ENCODE measurements at places on chromosomes 7 and 10. TPM values are rescaled to one million over a fixed set of nuclear protein-coding genes. Genes with fewer than 3 reads are reported as not detected.

DNA sequence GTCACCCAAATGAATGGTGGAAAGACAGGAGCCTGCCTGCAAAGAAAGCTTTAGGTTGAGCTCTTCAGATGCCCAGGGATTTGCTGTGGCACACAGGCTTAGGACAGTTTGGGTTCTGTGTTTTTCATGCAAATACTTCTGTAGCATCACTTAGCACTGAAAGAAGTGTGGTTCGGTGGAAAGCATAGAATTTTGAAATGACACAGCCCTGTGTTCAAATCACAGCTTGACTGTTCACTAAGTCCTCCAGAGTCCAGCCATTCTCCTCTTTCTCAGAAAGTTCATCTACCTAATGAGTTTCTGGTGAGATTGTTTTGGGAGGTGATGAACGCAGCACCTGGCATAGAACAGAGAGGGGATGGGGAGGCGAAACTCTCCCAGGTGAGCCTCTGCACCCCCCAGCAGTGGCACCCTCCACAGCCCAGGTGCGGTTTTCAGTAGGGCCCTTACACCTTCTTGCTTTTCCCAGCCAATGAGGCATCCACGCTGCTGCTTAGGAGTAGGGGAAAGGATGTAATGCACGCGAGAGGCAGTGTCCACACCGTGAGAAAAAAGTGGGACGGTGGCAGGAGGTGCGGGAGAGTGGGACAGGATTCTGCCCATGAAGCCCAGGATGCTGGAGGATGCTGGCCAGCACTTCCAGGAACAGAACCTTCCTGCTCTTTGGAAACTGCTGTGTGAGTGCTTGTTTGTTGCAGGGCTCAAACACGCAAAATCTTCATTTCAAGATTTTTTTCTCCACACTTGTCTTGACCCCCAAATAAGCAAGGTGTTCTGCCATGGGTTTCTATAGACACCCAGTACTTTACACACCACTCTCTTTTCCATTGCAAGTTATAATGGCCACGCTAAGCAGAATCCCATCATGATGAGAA, 11.6 kb downstream of the EN2 start:
- no peak for DNase-seq

DNA sequence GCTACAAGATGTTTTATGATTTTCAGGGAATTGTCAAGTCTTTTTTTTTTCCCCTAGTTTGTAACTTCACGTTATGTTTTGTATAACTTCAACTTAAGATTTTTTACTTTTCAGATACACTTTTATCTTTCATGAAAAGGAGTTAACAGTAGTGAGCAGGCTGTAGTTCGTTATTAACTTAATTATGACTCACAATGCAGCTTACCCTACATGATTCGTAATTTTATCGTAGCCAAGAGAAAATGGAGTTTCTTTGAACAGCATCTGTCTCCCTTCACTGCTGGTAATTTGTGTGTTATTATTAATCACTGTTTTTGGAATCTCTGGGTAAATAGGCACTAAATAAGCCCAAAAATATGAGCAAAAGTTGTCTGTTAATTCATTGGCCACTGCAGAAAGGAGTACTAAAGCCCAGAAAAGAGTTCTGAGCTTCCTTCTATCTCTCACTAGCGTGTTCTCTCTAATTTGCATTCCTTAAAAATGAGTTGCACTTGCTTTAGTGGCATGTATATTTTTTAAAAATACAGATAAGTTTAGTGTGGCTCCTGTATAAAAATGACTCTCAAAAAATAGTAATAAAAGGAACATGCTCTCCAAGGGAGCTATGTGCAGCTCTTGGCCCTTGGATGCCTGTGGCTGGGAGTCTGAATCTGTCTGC, 36.1 kb downstream of the RALA start:
- no peak for DNase-seq

GRCh38 chr10:79065853-79066252, 2.9 kb upstream of the ZMIZ1 start:
- no peak for DNase-seq

Gene UTF1
- total RNA-seq, result not detected

GRCh38 chr7:94481279-94481678, 28.3 kb upstream of the CASD1 start:
- no peak for DNase-seq

- no peak for DNase-seq
Measured at GRCh38 chr10:12529976-12530375, 180.6 kb downstream of the CAMK1D start.

Gene ANKRD2
- total RNA-seq, result 0.43 TPM
